ENCODE measurements at places on chromosomes 3 and 15.

DNA sequence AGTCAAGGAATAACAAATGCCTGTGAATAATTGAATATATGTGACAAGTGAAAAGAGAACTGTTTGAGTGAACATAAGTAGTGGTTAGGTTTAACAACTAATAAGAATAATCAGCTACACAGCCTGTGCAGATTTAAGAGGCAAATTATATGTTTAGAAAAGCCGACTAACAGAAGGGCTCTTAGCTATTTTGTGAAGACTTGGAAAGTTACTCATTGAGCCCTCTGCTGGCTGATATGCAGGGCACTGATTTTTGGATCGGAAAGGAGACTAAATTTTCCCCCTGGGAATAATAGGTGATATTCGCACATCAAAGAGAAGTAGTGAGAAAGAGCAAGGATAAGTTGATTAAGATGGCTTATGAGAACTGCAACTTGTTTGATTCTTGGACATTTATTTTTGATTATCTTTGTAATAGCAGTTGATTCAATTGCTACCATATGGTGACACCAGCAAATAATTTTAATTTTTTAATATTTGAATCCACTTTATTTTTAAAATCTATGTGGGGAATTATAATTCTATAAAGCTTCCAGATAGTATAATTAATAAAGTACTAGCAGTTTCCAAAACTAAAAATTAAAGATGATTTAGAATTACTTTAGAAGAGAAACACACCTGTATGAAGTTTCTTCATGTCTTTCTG lies 156.2 kb downstream of the NLGN1 start:
- peak; percentile 22 for DNase-seq

DNA sequence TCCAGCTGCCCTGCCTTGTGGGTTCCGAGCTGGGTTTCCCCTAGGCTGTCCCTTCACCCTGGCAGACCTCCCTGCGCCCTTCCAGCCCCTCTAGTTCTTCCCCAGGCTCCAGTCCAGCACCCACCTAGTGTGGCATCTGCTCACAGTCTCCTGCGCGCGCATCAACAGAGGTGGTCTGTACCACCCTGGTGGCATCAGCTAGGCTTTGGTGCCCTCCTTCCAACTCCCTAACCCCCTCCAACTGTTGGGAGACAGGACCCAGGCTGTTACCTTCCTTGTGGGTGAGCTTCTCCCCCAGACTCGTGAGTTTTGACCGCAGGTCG lies 8.0 kb downstream of the CALML4 start:
- DNase-seq, result no peak

GRCh38 chr15:42490291-42490670 lies 660 bp downstream of the ZNF106 start:
- DNase-seq, result no peak

- DNase-seq, result no peak
Observed at GRCh38 chr3:157104928-157105652, 54.9 kb downstream of the CCNL1 start.

DNA sequence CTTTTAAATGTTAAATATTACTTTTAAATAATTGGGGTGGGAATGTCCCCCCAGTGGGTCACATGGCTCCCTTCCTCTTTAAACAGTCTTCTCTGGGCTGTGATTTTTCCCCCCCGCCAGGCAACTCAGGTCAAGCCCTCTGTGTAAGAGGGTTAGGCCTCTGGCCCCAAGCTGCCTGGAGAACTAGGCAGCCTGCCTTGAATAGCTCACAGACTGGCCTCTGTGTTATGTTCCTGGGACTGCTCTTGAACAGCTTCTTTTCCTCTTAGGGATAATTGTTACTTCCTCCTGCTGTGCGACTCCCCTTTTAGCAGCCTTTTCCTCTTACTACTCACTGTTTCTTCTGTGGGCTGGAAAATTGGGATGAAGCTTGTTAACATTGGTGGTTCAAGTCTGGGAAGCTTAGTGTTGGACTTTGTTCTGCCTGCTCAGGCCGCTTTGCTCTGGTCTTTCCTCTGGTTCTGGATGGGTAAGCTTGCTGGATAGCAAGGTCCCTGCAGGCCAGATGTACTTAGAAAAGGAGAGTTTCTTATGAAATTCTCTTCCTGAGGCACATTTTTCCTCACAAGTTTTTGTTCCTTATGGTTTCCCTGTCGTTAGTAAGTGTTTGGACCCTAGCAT lies 2.2 kb downstream of the TEX264 start:
- DNase-seq, result no peak

DNA sequence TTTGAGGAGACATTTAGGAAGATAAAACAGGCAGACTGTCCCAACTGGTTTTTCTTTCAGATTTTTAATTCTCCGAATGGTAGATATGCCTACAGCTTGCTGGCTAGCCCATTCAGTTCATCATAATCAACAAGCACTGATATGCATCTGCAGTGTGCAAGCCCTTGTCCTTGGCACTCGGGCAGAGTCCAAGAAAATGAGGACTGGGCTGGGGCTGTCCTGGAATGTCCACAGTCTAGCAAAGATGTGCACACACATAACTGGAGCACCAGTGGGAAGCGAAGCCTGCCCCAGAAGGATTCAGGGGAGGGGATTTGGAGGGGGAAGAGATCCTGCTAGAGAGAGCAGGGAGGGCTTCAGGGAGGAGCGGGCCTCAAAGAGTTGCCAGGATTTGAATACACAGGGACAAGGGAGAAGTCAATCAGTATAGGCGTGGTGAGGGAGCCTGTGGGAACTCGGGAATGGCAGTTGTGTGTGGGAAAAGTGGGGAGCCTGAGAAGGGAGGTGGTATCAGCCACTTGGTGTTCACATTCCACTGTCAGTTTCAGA lies 8.7 kb downstream of the FAH start:
- DNase-seq, result no peak

DNA sequence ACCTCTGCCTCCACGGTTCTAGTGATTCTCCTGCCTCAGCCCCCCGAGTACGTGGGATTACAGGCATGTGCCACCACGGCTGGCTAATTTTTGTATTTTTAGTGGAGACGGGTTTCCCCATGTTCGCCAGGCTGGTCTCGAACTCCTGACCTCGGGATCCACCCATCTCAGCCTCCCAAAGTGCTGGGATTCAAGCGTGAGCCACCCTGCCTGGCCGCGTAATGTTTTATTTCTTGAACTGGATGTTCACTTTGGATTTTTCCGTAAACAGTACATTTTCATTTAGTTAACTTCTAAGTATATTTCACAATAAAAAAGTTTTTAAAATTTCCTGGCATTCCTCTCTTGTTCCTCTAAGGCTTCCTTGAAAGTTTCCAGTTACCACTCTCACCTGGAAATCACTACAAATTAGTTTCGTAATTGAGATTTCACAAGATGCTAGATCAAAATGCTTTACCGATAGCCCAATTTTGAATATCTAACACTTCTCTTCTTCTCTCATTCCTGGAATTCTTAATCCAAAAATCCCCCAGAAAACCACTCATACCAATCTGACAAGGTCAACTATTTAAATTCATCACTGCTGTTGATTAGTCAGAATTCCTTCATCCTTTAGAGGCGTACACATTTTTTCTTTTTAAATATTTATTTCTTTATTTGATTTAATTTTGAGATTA lies 44.7 kb upstream of the INO80 start:
- no peak for DNase-seq

GRCh38 chr15:41825572-41826535 lies 2.0 kb upstream of the JMJD7 start:
- DNase-seq, result no peak

DNA sequence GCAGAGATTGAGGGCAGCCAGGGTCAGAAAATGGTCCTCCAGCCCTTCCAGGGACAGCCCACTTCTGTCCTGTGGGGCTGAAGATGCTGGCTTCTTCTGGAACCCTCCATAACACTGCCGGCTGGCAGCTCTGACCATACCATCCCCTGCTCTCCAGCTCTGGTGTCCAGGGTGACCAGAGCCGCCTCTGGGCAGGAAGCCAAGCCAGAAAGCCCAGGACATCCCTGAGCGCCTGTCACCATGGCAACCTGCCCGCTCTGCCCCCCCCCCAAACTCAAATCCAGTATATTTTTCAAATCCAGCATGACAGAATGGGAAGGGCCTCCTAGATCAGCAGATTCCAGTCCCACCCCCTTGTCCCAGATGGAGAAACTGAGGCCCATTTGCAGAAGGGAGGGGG lies 420 bp upstream of the TMIE start:
- DNase-seq, result no peak

DNA sequence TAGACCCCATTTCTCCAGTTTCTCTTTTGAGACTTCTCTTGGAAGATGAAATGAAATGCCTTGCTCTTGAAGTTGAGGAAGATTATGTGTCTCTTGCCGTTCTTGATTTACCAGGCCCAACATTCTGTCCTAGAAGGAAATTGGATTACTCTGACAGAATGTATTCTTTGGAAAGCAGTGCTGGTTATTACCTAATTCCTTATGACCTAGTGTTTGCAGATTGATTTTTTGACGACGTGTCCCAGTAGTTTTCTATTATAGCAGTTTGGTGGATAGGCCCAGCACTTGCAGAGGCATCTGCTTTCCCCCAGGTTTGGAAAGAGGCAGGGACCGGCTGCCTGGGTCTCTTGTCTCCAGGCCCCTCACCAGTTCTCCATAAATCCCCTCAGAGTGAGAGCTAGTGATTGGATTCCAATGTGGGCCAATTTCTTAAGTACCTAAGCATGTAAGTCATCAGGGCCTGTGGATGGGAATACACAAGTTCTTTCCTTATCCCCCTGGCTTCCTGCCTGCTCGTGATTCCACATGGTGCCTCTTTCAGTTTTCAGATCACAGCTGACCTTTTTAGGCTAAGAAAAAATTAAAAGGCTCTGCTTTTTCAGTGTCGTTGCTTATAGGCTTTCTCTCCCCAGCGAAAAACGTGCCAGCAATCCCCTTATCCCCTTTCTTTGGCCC lies 50.2 kb downstream of the EPHB3 start:
- no peak for DNase-seq

- no peak for DNase-seq
Observed at GRCh38 chr15:32919749-32920414, 202.1 kb downstream of the GREM1 start.

GRCh38 chr15:74540161-74540760 lies 759 bp upstream of the ARID3B start:
- DNase-seq, result no peak

- no peak for DNase-seq
Observed at GRCh38 chr3:178748874-178749273, 212.6 kb downstream of the KCNMB2 start.

GRCh38 chr3:46873521-46873920 lies 4.0 kb upstream of the PTH1R start:
- no peak for DNase-seq

DNA sequence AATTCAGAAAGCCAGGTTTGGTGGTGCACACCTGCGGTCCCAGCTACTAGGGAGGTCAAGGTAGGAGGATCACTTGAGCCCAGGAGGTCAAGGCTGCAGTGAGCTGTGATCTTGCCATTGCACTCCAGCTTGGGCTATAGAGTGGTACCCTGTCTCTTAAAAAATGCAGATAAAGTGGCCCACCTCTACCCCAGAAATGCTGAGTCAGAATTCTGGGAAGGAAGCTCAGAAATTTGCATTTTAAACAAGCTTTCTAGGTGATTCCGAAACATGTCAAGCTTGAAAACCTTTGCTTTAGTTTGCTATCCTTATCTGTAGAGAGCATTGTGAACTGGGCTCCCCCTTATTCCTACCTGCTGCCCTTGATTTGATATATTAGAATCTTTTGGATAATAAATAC lies 7.7 kb downstream of the MED12L start:
- DNase-seq, result no peak

- no peak for DNase-seq
Observed at GRCh38 chr15:65376767-65377104, 1.1 kb downstream of the IGDCC3 start.

- DNase-seq, result no peak
Observed at GRCh38 chr3:111541911-111542483, at the start of gene CD96. Gene CD96 (plus strand): TSS chr3:111542197. CDS start chr3:111542249, 52 bp downstream.

- DNase-seq, result no peak
Observed at GRCh38 chr3:197737319-197737649, 580 bp upstream of the RUBCN start.

- DNase-seq, result no peak
Observed at GRCh38 chr15:101528108-101528916, 38.8 kb upstream of the PCSK6 start.

GRCh38 chr3:187085933-187086332 lies 53.4 kb downstream of the RPL39L start:
- DNase-seq, result no peak

DNA sequence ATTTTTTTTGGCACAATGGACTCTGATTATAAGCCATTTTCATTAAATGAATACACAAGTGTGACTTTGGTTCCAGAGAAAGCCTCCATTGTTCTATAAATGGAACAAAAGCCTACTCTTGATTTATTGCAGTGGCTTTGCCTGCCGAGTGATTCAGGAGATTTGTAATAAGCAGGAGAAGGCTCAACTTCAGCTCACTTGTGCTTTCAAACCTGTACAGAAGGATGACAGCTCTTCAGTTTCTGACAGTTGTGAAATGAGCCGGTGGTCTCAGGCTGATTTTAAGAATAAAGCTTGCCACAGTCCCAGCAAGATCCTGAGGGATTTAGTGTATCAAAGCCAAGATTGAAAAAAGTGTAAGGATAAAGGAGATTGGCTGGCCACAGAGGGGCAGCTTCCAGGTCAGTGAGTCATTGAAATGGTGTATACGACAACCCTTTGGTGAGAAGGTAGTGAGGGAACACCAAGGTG lies 438.8 kb upstream of the TGFBR2 start:
- no peak for DNase-seq

- DNase-seq, result no peak
Observed at GRCh38 chr15:91887321-91887720, 33.8 kb downstream of the SLCO3A1 start.

DNA sequence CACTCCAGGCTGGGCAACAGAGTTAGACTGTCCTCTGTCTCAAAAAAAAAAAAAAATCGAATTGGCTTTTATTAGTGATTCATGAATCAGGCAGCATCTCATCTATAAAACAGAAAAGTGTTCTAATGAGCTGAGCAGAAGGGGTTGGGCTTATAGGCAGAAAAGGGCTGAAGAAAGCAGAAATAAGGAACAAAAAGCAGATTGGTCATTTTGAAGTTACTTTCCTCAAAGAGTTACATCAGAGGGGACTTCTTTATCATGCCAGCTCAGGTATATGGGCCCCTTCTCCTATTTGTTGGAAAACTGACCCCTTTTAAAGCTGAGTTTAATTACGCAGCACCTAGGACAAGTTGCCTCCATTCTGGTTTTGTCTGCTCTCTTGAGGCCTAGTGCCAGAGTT lies 722 bp upstream of the POGLUT1 start:
- DNase-seq, result no peak

GRCh38 chr3:42205800-42206514 lies 60.0 kb downstream of the CCK start:
- no peak for DNase-seq
